Psoas muscle (tissue), 8 donors: ENCODE measurements at places on chromosomes 2 and 18.

DNA sequence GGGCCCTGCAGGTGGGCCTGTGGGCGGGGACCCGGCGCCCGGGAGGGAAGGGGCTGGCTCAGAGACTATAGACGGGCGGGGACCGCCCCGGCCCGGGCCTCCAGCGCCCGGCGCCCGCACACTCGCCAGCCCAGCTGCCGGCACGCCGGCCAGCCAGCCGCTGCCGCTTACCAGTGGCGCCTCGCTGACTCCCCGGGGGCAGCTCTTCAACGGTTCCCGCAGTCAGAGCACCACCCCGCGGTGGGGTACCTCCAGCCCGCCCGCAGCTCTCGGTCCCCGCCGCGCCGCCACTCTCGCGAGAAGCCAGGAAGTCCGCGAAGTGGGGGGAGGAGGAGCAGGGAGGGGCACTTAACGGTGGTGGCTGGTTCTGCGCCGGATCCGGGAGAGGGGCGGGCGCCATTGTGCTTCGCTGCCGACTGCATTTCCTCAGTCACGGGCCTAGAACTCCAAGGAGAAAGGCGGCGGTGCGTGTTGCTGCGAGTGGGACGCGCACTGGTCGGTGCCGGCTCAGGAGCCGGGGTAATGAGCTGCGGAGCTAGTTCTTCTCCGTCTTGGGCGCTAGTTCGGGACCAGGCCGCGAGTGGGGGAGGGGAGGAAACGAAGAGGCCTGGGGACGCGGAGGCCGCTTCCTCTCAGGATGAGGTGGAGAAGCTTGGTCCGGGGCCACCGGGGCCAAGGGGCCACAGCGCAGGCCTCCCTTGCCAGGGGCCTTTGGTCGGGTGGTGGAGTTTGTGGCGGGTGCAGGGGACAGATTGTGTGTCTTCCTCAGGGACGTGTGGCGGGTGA is at the start of gene MARCHF7:
TSS of gene MARCHF7 (plus strand) at position 364 of the 786 bp plus-strand sequence. CDS start 16,517 bp downstream, outside the sequence.
- DNase-seq = peak; percentile 98

DNA sequence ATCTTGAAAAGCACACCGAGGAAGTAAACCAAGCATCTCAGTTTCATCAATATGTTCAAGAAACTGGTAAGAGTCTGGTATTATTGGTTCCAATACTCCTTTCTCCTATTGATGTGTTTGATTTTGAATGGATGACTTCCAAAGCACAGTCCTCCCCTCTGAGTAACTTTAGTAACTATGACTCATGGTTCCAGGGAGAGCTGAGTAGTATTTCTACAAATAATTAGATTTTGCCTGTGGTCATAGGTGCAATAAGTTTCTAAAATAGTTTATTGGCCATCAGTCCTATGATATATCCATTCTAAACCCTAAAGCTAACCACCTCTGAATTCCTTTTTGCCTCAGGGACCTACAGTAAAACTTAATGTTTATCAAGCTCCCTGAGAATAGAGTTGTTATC is 352.4 kb downstream of the XIRP2 start:
- DNase-seq = no peak

GRCh38 chr2:194116861-194117260 is 1540.2 kb upstream of the SLC39A10 start:
- no peak for DNase-seq

- DNase-seq = no peak
Measured at GRCh38 chr2:216119986-216120385, 10.8 kb downstream of the XRCC5 start.

DNA sequence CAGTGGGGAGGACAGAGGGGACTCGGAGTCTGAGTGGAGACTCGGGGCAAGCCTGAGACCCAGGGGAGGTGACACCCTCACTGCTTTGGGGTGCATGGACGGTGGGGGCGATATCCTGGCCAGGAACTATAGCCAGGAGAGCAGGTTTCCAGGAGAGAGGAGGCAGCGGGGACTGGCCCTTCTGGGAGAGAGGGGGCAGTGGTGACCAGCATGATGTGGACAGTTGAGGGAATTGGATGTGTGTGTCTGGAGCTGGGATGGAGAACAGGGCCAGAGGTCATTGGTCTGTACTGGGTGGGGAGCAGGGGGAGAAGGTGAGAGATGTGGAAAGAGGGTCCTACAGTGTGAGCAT is 63.6 kb downstream of the ACKR3 start:
- no peak for DNase-seq

- no peak for DNase-seq
Measured at GRCh38 chr2:233556881-233557736, 9.5 kb downstream of the USP40 start.

DNA sequence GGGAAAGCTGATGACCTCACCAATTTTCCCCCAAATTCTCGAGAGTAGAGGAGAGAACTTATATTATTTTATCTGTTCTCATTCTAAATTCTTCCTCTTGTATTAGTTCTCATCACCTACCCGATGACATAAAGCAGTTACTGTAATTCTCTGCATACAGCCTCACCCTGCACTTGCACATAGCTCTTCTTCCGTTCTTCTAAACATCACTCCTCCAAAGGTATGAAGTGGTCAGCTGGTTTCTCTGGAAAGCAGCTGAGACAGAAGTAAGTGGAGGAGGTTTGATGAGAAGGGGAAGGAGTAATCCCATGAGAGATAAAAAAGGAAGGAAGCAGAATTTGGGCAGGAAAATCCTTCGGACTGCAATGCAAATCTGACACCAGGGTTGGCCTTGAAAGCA is 39.0 kb downstream of the FBXO48 start:
- no peak for DNase-seq

- no peak for DNase-seq
Measured at GRCh38 chr2:55357927-55358326, 61.7 kb downstream of the CCDC88A start.

DNA sequence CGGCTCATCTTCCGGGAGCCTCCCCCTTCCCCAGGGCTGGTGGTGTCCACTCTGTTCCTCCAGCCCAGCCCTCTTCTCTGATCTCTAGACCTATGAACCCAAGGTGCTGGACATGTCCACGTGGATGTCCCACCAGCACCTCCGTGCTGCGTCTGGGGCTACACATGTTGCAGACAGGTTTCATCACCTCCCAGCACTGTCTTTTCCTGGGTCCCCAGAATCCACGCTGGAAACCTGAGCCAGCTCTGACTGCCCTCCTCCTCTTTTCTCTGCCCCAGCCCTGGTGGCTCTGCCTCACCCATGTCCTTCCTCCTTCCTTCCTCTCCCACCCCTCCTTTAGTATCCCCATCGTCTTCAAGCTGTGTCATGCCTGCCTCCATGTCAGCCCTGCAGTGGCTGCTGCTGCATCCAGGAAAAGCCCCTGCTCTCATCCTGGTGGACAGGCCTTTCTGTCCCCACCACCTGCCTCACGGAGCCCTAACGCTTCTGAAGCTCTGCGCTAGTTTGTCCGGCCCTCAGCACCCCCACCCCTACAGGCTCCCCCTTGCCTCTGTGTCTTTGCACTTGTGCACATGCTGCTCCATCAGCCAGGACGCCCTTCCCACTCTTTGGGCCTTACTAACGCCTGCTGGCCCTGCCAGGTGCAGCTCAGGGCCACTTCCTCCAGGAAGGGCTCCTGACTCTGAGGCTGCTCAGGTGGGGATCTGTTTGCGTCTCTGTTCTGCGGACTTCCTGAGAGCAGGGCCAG is 105.9 kb downstream of the DYSF start:
- no peak for DNase-seq

DNA sequence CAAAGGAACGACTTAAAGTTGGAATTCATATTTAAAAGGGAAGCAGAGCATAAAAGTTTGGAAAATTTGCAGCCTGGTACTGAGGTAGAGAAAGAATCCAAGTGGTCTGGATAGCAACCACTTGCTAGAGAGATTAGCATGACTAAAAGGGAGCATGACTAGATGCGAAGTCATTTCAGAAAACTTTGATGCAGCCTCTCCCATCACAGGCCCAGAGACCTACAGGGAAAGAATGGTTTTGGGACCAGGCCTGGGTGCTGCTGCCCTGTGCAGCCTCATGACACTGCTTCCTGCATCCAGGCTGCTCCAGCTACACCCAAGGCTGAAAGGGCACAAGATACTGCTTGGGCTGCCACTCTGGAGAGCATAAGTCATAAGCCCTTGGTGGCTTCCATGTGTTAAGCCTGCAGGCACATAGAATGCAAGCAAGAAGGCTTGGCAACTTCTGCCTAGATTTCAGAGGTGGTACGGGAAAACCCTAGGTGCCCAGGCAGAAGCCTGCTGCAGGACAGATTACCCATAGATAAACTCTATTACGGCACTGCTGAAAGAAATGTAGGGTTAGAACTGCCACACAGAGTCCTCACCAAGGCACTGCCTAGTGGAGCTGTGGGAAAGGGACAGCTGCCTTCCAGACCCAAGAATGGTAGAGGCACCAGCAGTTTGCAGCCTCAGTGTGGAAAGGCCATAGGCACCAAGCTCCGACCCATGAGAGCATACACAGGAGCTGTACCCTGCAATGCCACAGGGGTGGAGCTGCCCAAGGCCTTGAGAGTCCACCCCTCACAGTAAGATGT is 12.6 kb upstream of the CHN1 start:
- DNase-seq = no peak

DNA sequence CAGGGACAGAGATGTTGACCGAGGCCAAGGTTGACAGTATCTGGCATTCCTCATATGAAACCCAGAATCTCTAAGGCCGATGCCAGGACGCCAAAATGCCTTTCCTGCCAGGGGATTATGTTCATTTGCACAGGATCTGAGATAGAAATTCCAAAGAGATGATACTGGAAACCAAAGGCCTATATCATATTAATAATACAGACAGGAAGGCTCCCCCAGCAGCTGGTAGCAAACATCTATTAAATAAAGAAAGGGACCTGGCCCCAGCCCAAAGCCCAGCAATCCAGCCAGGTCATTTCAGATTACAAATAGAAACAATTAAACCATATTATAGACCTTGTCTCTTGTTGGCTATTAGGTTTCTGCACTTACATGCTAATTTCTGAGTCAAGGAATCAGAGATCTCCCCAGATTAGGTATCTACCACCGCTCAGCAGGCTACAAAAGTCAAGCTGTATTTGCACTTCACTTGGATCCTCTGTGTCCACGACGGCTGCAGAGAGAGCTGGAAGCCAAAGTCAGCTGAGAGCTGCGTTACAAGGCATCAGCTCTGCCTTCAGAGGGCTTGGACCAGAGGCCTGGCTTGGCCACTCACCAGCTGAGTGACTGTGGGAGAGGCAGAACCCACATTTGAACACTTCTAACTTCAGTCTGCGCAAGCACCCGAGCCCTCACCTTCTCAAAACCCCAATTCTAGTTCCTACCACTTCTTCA is 269.3 kb upstream of the SIX2 start:
- DNase-seq = no peak

- no peak for DNase-seq
Measured at GRCh38 chr2:10172033-10172871, 49.7 kb downstream of the RRM2 start.

- DNase-seq = no peak
Measured at GRCh38 chr2:188295067-188295685, 3.5 kb downstream of the GULP1 start.

- no peak for DNase-seq
Measured at GRCh38 chr2:78540255-78540654, 485.2 kb upstream of the REG3G start.

DNA sequence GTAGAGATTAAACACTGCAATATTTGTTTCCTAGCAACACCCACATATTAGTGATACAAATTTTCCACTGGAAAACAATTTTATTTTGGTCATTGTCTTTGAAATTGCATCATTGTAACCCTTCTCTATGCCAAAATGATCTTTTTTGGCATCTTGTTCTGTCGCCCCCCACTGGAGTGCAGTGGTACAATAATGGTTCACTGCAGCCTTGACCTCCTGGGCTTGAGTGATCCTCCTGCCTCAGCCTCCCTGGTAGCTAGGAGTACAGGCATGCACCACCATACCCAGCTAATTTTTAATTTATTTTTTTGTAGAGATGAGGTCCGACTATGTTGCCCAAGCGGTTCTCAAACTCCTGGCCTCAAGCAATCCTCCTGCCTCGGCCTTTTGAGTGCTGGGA is 117.4 kb downstream of the PIK3C3 start:
- DNase-seq = no peak

GRCh38 chr2:102376052-102376591 is 20.5 kb downstream of the IL18R1 start:
- no peak for DNase-seq

DNA sequence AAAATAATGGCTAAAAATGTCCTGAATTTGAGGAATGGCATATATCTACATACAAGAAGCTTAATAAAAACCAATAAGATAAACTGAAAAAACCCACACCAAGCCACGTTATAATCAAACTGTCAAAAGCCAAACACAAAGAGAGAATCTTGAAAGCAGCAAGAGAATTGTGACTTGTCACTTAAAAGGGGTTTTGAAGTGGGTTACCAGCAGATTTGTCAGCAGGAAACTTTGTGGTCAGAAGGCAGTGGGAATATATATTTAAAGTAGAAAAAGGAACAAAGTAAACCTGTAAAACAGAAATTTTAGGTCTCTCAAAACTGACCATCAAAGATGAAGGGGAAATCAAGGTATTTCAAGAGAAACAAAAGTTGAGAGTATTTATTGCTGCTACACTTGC is 171.9 kb upstream of the CNTNAP5 start:
- no peak for DNase-seq
